NCI-H226 (cell line): ENCODE measurements at places on chromosomes 5 and 9.

- peak; percentile 82 for DNase-seq
Observed at GRCh38 chr5:76958991-76959767, 6.3 kb downstream of the CRHBP start.

GRCh38 chr5:59887274-59887673 is 6.3 kb downstream of the PDE4D start:
- no peak for DNase-seq

DNA sequence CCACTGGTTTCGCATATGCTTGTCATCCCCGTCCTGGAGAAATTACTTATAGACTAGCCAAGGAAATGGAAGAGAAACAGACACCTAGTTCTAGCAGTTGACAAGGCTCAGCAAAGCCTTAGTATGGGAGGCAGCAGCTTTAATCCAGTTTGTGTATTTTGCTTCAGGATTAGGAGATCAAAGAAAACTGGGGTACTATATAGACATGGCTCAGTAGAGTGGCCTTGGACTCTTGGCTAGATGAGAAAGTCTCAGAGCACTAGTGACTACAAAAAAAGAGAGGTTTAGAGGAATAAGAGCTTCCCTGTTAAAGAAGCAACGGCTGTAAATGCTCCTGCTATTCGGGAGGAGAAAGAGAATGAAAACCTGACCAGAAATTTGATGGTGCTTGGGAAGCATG is 349.1 kb downstream of the CTNND2 start:
- no peak for DNase-seq

DNA sequence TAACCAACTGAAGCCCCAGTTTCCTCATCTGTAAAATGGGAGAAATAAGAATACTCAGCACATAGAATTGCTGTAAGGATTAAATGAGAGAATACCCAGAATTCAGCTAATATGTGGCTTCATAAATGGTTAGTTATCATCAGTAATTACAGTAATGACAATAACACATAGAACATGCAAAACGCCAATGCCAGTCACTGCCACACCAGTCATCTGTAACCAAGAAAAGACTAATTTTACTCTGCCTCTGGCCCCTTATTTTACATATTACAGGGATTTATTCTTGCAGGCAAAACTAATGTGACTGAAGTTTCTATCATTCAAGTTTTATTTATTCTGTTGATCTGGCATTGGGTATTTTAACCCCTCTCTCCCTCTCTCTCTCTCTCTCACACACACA is 46.5 kb downstream of the EBF1 start:
- no peak for DNase-seq

- peak; percentile 73 for DNase-seq
Observed at GRCh38 chr5:142597546-142598337, 88.1 kb downstream of the FGF1 start.

DNA sequence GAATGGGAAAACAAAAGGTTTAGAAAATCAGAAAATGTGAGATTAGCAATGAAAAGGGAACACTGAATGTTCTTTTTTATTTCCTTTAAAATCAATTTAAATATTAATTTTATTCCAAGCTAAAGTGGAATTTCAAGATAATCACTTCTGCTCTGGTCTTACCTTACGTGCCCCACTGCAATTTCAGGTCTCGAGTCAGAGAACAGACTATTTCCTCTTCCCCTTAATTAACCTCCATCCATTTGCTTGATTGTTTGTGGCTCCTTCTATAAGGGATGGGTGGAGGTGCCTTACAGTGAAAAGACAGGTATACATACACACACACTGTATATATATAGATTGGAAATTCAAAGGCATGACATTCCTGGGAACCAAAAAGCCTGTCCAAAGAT is 137.1 kb downstream of the SUSD1 start:
- DNase-seq = no peak

GRCh38 chr5:59218424-59219045 is 635.7 kb downstream of the RAB3C start:
- no peak for DNase-seq

- DNase-seq = no peak
Observed at GRCh38 chr5:138716456-138716924, 36.7 kb upstream of the CTNNA1 start.

GRCh38 chr5:174694611-174695010 is 29.8 kb upstream of the MSX2 start:
- DNase-seq = no peak

DNA sequence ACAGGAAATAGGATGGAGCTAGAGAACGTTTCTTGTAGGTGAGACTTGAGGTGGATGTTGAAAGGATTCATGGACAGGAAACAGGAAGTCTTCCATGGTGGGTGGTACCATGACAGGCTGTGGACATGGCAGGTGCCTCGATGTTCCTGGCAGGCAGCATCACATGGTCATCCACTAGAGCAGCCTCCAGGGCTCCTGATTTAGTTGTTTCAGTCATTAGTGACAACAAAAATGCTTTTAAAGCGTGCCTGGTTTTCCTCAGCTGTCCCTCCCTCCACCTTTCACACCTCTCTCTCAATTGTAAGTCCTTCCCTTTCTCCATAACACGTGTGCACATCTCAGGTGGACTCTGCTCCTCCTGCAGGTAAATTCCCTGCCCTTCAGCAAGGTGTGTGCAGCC is 25.2 kb upstream of the ASPN start:
- DNase-seq = no peak

DNA sequence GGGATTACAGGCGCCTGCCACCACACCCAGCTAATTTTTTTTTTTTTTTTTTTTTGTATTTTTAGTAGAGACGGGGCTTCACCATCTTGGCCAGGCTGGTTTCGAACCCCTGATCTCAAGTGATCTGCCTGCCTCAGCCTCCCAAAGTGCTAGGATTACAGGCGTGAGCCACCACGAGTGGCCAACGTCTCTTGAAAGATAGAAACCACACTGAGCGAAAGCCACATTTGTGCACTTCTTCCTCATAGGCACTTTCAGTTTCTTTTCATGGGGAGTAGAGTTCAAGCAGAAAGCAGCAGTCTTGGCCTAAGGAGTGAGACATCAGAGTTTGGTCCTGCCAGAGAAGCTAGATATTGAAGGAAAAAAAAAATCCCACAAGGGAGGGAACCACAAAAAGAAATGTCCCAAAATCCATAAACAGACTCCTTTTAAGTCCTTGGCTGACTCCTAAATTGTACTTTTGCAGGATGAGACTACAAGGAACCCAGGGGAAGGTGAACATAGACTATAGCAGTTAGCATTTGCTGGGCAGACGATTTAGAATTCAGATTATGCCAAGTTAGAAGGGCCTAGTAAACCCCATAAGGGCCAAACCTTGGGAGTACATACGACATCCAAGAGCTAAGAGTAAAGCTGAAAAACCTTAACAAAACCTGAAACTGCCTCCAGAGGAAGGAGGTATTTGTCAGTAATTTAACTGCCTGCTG is 43.9 kb upstream of the GLIPR2 start:
- DNase-seq = no peak

GRCh38 chr5:6527749-6528455 is 79.2 kb downstream of the UBE2QL1 start:
- DNase-seq = no peak

- DNase-seq = no peak
Observed at GRCh38 chr9:16318516-16319060, 551.9 kb downstream of the BNC2 start.

DNA sequence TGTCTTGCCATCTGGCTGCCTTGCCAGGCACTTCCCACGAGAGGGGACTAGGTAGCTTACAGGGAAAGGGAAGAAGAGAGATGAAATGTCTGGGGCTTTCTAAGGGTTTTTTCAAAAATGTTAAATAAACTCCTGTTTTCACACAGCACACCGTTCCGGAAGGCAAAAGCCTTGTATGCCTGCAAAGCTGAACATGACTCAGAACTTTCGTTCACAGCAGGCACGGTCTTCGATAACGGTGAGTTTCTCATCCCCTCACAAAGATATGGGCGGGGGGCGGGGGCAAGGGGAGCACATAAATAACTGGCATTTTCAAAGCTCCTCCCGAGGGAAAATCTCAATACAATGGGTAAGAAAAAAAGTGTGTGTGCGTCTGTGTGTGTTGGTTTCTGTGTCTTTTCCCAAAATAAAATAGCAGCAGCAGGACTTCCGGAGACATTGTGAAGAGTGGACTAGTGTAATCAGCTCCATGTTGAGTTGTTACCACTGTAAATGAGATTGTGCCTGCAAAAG is 189.6 kb downstream of the NR3C1 start:
- no peak for DNase-seq

DNA sequence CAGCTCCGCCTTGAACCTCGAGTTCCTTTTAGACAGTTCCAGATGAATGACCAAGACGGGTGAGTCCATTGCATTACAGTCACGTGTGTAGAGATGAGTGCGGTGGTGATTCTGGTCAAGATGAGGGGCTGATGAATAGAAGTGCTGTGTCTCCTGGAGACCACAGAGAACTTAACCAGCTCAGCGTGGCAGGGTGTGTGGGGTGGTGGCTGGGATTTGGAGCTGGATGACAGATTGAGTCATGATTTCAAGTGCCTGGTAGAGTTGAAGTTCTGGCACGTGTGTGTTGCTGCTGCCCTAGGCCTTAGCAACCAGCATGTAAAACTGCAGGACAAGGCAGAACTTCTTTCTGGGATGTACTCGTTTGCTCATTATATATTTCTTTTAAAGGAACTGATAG is 53.3 kb downstream of the PRRC2B start:
- no peak for DNase-seq

DNA sequence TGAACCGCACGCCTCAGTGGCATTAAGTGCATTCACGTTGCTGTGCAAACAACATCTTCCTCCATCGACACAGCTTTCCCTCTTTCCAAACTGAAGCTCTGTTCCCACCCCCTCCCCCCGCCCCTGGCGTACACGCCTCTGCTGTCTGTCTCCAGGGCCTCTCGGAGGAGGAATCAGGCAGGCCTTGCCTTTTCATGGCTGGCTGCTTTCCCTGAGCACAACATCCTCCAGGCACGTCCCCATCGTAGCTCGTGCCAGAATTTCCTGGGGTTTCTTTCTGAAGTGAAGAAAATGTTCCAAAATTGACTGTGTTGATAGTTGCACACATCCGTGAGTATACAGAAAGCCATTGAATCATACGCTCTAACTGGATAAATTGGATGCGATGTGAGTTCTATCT is 22.3 kb upstream of the TMEM250 start:
- no peak for DNase-seq

DNA sequence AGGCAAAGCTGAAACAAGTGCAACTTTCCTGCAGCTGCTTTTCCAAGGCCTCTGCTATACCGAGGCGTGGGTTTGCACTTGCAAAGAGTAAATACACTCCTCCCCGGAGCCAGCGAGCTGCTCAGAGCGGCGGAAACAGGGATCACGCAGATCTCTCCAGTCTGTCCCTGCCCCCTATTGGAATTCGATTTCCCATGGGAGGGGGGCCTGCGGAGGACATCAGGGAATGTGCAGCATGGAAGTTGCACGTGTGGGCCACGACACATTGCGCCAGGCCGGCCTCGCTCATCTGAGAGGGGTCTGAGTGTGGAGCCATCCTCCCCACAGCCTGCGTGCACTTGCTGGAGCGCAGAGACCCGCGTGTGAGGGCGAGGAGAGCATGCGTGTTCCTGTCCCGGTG is 104.3 kb upstream of the PHYKPL start:
- DNase-seq = no peak

DNA sequence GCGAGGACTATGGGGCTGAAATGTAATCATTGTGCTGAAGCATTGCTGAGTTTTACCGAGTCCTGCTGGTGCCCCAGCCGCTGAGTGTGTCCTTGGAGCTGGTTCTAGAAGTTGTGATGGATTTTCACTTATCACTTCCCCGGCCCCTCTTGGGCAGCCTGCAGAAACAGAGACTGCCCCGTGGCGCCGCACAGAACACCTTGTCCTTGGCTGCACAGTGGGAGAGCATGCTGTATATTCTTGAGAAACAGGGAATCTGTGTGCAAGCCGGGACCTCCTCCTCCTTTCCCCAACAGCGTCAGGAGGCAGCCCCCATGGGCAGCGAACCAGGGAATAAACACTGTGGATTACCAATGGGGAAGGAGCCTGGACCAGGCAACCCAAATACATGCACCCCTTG is 90.6 kb upstream of the RUFY1 start:
- DNase-seq = no peak

DNA sequence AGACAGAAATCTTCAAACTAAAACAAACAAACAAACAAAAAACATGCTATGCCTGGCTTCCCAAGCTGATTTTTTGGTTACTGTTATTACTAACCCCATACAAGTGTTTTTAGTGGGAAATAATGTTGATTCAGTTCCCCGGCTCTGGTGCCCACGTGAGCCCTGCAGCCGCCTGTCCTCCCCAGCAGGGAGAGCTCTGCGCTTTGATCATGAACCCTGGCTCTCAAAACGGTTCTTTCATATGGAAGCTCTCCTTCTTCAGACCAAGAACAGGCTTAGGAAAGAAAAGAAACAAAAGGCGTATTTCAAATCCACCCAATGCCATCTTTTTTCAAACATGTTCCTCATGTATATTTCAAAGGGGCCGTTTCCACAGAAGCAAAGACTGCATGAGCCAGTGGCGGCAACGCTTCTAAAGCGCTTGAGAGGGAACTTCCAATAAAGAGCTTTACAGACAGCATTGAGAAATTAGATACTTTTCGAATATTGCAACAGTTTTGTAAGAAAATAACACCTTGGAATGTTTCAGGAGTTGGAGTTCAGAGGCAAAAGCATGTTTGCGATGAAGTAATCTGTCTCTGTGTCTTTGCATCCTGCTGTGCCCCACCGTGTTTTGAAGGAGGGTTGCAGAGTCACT is 74.8 kb downstream of the ICE1 start:
- peak; percentile 17 for DNase-seq

DNA sequence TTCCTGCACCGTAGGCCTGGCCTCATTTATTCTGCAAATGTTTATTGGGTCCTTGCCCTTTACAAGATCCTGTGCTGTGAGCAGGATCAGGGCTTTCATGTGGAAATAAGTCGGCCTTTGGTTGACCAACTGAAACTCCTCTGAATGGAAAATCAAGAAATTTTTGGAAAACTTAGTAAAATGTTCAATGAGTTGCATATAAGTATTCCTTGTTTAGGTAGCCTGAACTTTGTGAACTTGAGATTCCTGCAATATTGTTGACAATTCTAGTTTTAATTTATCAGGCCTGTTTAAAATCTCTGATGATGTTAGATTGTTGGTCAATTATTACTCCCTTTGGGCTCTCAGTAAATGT is 1.1 kb downstream of the MAML1 start:
- no peak for DNase-seq

DNA sequence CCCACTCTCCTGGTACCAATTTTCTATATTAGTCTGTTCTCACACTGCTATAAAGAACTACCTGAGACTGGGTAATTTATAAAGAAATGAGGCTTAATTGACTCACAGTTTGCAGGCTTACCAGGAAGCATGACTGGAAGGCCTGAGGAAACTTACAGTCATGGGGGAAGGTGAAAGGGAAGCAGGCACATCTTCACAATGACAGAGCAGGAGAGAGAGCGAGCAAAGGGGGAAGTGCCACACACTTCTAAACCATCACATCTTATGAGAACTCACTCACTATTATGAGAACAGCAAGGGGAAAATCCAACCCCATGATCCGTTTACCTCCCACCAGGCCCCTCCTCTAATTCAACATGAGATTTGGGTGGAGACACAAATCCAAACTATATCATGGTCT is 72.2 kb downstream of the ATG10 start:
- no peak for DNase-seq
